CD14-positive monocyte (primary cell): ENCODE measurements at places on chromosomes 11 and 22. TPM values are rescaled to one million over a fixed set of nuclear protein-coding genes. Genes with fewer than 3 reads are reported as not detected.
A peak's percentile ranks its signal among the peaks of the same experiment; 100 is the strongest.

LAYN gene
- polyA plus RNA-seq: not detected in 2 replicates

TRPT1 gene
- polyA plus RNA-seq: 31.6 and 34.7 TPM in 2 replicates

DNA sequence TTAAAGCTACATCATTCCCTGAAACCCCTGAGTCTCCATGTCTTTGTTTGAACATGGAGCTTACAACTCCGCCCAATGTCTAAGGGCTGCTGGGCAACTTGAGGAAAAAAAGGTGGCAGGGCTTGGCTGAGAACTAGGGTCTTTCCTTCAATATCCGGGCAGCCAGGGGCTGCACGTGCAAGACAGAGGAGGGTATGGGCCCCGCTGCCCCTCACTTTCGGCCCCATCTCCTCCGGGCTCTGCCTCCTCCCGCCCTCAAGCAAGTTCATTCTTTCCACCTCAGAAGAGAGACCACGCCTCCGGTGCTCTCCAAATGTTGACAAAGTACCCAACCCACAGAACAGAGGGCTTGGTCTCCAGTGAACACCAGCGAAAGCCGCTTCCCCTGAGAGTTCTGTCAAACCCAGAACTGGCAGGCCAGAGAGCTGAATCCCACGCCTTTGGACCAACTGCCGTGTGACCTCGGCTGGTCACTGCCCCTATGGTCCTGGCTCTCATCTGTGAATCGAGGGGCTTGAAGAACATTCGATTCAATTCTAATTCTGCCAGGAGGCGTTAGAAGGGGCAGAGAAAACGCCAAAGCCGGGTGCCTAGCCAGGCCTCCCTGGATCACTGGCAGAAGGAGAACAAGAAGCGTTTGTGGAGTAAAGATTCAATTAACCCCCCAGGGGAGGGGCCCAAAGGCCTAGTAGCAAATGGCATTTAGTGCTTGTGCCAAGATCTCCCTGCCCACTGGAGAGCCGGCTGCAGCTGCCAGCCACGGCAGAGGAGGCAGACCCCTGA lies 7.3 kb downstream of the PDGFB start:
- peaks cover 22% of the 10 kb centered on the region for H3K4me1 ChIP-seq
- no peaks in the 10 kb centered on the region for H3K36me3 ChIP-seq
- no peak overlapping the region for H3K4me3 ChIP-seq

- no peaks in the 10 kb centered on the region for H3K27me3 ChIP-seq
- no peak overlapping the region for H3K27ac ChIP-seq
- H3K36me3 ChIP-seq: no peaks in the 10 kb centered on the region
- DNase-seq: no peak
- no peaks in the 10 kb centered on the region for H3K4me1 ChIP-seq
- H3K4me3 ChIP-seq: no peak overlapping the region
Measured at GRCh38 chr11:46890665-46891064, 27.7 kb downstream of the LRP4 start.

DNA sequence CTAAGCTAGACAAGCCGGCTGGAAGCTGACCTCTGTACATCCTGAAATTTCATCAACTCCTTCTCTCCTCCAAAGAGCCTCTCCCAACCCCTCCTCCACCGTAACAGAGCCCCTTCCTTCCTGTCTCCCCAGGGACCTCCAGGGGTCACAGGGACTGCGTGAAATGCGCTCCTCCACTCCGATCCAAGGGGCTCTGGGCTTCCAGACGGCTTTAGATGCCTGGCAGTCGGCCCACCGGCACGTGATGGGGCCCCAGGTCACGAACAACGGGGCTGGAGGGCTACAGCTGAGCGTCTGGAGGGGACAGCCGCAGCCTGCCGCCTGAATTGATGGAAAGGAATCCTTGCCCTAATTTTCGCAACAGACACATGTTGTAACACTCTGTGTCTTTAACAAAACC lies 264.1 kb downstream of the MN1 start:
- no peaks in the 10 kb centered on the region for H3K4me1 ChIP-seq
- H3K4me3 ChIP-seq: no peak overlapping the region
- H3K27ac ChIP-seq: no peak overlapping the region
- no peaks in the 10 kb centered on the region for H3K27me3 ChIP-seq
- no peaks in the 10 kb centered on the region for H3K36me3 ChIP-seq

DNA sequence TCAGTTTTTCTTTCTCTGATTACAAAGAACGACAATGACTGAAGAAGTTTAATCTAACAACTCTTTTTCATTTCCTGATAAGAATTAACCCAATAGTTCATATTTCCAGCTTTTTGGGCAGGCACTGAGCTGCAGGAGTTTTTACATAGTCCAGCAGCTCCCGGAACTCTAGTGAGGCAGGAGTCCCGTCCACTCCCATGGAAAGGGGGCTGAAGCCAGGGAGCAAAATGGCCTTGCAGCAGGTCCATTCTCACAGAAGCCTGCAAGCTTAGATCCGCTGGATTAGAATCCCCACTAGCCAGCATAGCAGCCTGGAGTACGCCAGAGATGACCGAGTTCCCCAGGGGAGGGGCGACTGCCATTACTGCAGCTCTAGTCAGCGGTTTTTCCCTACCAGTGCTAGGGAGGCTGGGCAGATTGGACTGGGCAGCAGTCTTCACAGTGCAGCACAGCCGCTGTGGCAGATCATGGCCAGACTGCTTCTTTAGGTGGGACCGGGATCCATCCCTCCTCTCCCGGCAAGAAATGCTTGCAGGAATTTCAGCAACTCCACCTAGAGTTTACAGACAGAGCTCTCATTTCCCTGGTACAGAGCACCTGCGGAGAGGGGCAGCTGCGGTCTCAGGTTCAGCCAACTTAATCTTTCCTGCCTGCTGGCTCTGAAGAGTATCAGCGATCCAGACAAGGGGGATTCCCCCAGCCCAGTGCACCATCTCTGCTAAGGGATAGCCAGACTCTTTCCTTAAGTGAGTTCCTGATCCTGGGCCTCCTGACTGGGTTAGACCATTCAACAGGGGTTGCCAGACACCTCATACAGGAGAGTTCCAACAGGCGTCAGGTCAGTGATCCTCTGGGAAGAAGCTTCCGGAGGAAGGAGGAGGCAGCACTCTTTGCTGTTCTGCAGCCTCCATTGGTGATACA lies 742 bp upstream of the CASP4 start:
- DNase-seq: peak; percentile 15
- peak overlapping the region; percentile 99 for H3K4me3 ChIP-seq
- H3K27ac ChIP-seq: peak overlapping the region; percentile 21
- H3K36me3 ChIP-seq: no peaks in the 10 kb centered on the region

- no peaks in the 10 kb centered on the region for H3K27me3 ChIP-seq
- no peak overlapping the region for H3K27ac ChIP-seq
- no peak for DNase-seq
- H3K4me1 ChIP-seq: peaks cover 34% of the 10 kb centered on the region
Measured at GRCh38 chr22:49955581-49956417, 4.8 kb upstream of the PIM3 start.

DNA sequence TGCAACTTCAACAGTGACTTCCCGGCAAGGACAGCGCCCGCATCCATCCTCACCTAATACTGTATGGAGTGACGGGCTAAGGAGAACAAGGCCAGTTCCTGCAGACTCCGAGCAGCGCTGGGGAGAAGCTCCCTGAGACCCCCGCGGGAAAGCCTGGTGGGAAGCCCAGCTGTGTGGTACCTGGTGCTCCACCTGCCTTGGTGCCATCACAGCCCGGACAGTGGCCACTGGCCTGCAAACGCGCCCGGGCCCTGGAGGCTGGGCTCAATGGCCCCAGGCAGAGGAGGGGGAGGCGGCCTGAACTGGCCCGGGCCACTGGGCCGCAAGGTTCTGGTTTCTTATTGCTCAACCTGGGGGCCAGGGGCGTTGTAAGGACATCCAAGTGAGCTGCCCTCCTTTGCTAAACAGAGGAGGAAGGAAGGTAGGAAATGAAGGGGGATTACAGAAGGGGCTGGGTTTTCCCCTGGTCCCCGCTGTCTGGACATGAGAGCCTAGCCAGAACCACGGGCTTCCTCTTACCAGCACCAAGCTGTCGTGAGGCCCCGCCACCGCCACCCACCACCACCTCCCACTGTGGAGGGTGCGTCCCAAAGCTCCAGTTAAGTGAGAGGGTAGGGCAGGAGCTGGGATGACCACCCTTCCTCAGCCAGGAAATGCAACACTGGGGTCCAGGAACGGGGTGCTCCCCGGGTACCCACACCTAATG lies 8.5 kb upstream of the CDC42BPG start:
- peak overlapping the region; percentile 20 for H3K27ac ChIP-seq
- H3K4me1 ChIP-seq: peaks cover 77% of the 10 kb centered on the region
- H3K36me3 ChIP-seq: peaks cover 28% of the 10 kb centered on the region
- H3K27me3 ChIP-seq: no peaks in the 10 kb centered on the region
- DNase-seq: peak; percentile 85

DNA sequence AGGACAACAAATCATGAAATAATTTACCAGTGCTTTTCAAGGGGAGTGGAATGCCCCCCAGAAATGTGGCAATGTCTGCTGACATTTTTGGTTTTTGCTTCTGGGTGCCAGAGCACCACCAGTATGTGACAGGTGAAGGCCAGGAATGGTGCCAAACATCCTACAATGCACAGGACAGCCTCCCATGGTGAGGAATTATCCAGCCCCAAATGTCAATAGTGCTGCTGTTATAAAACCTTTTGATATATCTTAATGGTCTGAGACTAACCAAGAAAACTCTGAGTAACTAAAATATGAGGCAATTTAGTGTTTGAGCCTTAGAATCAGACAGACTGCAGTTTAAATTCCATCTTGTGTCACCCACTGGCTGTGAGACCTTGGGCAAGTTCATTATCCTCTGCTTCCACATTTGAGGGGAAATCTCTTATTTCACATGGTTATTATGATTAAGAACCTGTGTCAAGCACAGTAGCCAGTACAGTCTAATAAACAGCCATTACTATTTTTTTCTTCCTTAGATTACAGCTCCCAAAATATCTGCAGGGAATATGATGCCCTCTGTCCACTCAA lies 69.5 kb downstream of the AMBRA1 start:
- H3K27me3 ChIP-seq: no peaks in the 10 kb centered on the region
- H3K4me3 ChIP-seq: no peak overlapping the region
- no peaks in the 10 kb centered on the region for H3K4me1 ChIP-seq
- DNase-seq: no peak
- H3K36me3 ChIP-seq: no peaks in the 10 kb centered on the region

DNA sequence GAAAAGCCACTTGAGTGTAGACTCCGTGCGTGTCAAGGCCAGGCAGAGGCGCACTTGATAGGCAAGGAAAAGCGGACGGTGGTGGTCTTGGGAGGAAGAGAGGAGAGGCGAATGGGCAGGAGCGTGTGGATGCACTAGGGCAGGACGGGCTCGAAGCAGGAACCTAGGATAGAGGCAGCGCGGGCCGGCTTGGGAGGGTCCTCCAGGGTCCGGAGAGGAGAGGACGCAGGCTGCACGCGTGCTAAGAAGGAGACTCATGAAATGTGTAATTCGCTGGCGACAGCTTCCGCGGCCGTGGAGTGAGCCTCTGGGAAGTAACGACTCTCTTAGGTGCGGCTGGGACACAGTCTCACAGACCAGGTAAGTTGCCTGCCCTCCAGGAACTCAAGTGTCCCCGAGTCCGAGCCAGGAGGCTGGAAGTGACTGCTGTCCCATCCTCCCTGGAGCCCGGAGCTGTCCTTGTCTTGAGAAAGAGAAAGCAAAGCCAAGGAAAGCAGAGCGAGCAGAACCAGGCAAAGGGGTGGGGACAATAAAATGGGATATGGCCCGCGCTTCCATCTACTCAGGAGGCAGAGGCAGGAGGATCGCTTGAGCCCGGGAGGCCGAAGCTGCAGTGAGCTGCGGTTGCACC lies 874 bp upstream of the IL17RA start:
- peak overlapping the region; percentile 92 for H3K27ac ChIP-seq
- H3K36me3 ChIP-seq: no peaks in the 10 kb centered on the region
- no peak for DNase-seq
